ENCODE measurements at places on chromosomes 5 and 9.

- no peak for DNase-seq
Observed at GRCh38 chr5:95075111-95075510, 209.8 kb downstream of the MCTP1 start.

GRCh38 chr9:77158772-77159513 is 18.4 kb upstream of the VPS13A start:
- no peak for DNase-seq

DNA sequence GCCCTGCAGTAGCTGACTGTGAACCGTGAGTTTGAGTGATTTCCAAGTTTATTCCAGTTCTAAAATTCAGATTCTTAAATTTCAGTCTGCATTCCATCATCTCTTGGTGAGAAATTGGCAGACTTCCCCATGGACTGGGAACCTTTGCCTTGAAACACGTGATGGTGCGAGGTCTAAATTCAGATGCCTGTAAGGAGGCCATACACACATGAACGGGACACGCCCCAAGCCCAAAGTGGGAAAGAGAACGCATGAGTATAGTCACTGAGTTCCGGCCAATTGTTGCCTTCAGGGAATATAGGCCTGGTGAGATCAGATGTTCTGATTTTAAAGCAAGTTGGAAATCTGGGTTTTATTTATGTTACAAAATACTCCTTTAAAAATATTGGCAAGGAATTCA is 1084.4 kb upstream of the WWC1 start:
- DNase-seq: no peak

- no peak for DNase-seq
Observed at GRCh38 chr5:81233080-81233634, at the start of gene CKMT2. CKMT2 (plus strand) TSS chr5:81233322; CDS start chr5:81251133, 17,811 bp downstream.

DNA sequence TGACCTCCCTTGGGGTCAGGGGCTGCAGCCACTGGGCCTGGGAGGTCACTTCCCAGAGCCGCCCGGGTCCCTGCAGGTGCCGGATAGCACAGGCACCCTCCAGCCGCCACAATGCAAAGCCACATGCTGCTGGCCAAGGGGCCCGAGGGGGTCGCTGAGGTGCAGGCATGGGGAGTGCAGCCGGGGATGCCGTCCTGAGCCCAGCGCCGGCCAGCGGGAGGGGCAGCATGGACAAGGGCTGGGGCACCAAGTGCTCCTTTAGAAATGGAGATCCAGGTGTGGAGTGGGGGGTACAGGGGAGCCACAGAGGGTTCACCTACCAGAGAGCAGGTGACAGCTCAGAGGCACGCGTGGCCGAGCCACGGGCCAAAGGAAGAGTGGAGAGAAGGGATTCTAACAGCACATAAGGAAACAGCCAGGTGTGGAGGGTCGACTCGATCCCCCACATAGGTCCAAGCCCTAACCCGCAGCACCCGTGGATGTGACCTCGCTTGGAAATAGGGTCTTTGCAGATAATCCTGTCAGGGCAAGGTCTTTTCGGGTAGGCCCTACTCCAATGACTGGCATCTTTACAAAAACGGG is 24.7 kb downstream of the ZDHHC11B start:
- DNase-seq: no peak

- no peak for DNase-seq
Observed at GRCh38 chr9:79809931-79810330, 238.2 kb downstream of the TLE4 start.

- no peak for DNase-seq
Observed at GRCh38 chr5:8827696-8828095, 718.2 kb downstream of the SEMA5A start.

GRCh38 chr5:139446956-139447779 is 7.8 kb upstream of the DNAJC18 start:
- DNase-seq: no peak

DNA sequence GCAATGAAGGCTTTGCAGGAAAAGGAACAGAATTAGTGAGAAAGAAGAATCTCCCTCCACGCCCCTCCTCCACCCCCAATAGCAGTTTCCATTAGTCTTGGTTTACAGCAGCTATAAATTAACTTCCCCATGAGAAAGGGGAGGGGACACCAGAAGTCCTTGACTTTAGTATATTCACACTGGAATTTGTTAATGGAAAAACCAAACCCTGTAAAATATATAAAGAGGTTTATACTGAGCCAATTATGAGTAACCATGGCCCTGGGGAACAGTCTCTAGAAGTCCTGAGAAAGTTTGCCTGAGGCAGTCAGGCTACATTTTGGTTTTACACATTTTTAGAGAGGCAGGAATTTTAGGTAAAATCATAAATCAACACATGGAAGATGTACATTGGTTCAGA is 88.5 kb downstream of the ALDH1A1 start:
- no peak for DNase-seq

GRCh38 chr5:180284149-180284548 is 7.7 kb downstream of the MAPK9 start:
- no peak for DNase-seq

DNA sequence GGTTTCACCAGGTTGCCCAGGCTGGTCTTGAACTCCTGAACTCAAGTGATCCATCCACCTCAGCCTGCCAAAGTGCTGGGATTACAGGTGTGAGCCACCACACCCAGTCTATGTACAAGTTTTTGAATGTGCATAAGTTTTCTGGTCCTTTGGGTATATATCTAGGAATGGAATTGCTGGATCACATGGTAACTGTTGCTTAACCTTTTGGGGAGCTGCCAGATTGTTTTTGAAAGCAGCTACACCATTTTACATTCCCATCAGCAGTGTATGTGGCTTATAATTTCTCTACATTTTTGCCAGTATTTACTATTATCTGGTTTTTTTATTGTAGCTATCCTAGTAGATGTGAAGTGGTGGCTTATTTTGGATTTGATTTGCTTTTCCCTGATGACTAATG is 8.9 kb upstream of the LNPEP start:
- no peak for DNase-seq

- DNase-seq: no peak
Observed at GRCh38 chr5:136311999-136312398, 53.3 kb downstream of the TRPC7 start.

- DNase-seq: no peak
Observed at GRCh38 chr9:5013374-5013773, 28.3 kb downstream of the JAK2 start.

DNA sequence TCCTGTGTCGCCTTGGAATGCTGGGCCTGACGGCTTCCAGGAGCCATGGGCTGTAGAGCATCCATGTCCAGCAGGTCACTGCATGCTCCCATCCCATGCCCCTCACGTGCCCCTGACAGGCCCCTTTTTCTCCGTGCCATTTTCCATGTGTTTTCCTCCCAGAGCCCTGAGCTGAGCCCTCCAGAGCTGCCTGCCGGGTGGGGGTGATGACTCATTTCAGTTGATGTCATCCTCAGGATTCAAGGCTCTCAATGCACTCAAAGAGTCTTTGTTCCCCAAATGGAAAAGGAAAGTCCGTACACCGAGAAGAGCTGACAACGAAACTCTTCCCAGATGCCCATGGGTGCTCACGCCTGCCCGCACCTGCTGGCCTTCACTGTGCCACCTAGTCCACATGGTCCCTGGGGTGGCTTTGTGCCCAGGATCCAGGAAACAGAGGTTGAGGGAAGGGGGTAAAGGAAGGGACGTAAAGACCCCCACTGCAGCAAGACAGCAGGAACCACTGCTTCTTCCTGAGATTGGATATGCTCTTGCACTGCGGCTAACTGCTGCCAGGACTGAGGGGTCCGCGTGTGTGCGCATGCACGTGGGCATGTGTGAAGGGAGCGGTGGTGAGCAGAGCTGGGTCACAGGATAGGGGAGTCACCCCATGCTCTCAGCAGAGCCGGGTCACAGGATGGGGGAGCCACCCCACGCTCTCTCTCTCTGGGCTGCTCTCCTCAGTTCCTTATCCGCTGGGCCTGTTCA is 27.6 kb downstream of the COL15A1 start:
- no peak for DNase-seq

GRCh38 chr5:99060306-99061261 is 131.8 kb upstream of the CHD1 start:
- peak; percentile 74 for DNase-seq

GRCh38 chr9:34190996-34191892 is 12.4 kb downstream of the UBAP1 start:
- no peak for DNase-seq

- no peak for DNase-seq
Observed at GRCh38 chr9:18786911-18787650, 245.9 kb downstream of the SAXO1 start.

GRCh38 chr9:15843931-15844330 is 291.1 kb downstream of the CCDC171 start:
- DNase-seq: no peak

- DNase-seq: no peak
Observed at GRCh38 chr9:14318361-14318760, 4.4 kb upstream of the NFIB start.

Data from NCI-H1417 (cell line).